Activated T-cell treated with anti-CD3 and anti-CD28 coated beads, Interleukin-2, amount 50 U/mL, for 72 hours (primary cell): ENCODE measurements at places on chromosomes 5 and 9. TPM values are rescaled to one million over a fixed set of nuclear protein-coding genes. Genes with fewer than 3 reads are reported as not detected.

DNA sequence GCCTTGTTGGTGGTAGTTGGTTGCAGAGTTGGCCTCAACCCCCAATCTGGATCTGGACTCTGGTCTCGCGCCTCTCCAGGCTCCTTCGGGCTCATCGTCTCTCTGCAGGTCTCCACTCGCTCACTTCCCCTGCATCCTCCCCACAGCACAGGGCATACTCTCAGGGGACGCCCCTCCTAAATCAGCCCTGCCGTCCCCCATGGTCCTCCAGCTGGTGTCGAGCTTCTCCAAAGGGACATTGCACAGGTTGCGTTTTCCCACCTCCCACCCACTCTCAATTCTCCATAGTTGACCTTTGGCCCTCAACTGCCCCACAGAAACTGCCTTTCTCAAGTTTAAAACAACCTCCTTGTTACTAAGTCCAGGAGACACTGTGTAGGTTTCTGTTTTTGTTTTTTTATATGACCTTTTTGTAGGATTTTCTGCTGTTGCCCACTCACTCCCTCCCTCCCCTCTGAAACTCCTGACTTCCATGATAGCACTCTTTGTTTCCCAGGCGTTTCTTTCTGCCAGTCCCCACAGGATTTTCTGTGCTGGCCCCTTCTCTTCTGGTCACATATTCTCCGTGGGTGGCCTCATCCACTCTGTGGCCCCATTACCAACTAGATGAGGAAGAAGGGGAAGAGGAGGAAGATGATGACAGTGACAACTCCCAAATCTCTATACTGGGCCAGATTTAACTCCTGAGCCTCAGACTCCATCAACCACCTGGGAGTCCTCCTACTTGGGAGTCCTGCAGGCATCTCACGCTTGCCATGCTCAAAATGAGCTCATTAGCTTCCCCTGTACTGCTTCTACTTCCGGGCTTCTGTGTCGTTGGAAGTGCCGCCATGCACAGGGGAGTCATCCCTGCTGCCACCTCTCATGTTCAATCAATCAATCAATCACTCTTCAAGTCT lies 50.3 kb downstream of the ALG2 start:
- H3K27ac ChIP-seq = no peak overlapping the region
- no peak overlapping the region for H3K4me3 ChIP-seq
- DNase-seq = no peak
- H3K27me3 ChIP-seq = peaks cover 10% of the 10 kb centered on the region
- H3K4me1 ChIP-seq = peaks cover 45% of the 10 kb centered on the region

Gene GPR151
- not detected for total RNA-seq

DNA sequence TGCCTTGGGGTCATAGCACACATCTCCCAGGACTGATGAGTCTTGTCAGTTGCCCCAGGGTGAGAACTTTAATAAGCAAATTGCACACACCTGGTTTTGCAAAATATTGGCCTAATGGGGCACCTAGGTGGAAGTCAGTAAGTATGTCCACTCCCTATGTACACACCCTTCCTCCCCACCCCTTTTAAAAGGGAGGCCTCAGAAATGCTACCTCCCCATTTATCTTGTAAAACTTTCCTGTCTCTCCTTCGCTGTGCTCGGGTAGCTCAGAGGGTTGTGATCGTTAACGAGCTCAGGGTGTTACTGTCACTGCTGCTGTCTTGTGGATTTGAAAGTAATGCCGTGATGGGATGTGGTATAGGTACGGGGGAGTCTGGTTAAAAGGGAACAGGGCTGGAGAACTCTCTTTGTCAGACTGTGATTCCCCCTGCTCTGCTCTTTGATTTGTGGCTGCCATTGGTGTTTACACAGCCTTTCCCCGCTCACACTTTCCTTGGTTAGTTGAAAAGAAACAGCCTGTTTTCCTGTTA lies 26.2 kb downstream of the ZNF462 start:
- H3K4me3 ChIP-seq = no peak overlapping the region
- no peak overlapping the region for H3K27ac ChIP-seq
- no peak for DNase-seq
- H3K27me3 ChIP-seq = no peaks in the 10 kb centered on the region
- no peaks in the 10 kb centered on the region for H3K36me3 ChIP-seq
- H3K4me1 ChIP-seq = no peaks in the 10 kb centered on the region

Gene MEGF10
- 0.56 TPM for total RNA-seq

DNA sequence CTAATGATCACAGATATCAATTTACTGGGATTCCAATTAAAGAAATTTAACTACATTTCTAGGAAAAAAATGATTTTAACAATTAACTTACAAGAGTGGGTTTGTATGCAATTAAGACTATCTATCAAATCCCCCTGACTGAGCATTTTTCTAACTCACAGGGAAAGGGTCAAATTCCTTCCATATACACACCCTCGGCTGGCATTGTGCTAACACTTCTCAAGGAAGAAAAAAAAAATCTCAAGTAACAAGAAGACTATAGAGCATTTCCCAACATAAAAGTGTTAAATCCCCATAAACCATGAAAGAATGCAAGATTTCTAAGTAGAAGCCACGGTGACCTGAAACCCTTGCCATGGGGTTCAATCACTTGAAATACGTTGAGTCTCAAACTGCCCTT lies 368.8 kb downstream of the GLIS3 start:
- no peak overlapping the region for H3K27ac ChIP-seq
- no peak for DNase-seq
- no peak overlapping the region for H3K4me3 ChIP-seq

Gene PRUNE2
- 1.5 TPM for total RNA-seq

DNA sequence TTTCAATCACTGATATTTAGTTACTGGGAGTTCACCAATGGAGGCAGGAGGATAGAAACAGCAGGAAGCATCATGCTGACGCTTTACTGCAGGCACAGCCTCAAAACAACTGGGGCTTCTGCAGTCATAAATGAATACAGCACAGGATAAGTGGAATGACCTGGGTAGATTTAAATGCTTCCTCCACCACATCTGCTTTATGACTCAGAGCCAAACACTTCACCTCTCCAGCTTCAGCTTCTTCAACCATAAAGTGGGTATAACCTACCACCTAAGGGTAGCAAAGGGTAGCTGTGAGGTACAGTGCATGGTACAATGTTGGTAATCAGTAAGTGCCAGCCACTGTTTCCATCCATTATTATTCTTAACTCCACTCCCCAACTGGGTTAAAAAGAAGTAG lies 28.4 kb downstream of the RASEF start:
- H3K4me1 ChIP-seq = no peaks in the 10 kb centered on the region
- no peak overlapping the region for H3K27ac ChIP-seq
- no peaks in the 10 kb centered on the region for H3K36me3 ChIP-seq
- H3K27me3 ChIP-seq = no peaks in the 10 kb centered on the region

GRCh38 chr9:79664375-79664831 lies 92.6 kb downstream of the TLE4 start:
- no peak overlapping the region for H3K4me3 ChIP-seq
- H3K27ac ChIP-seq = no peak overlapping the region
- no peak for DNase-seq
- H3K4me1 ChIP-seq = peaks cover 31% of the 10 kb centered on the region
- H3K27me3 ChIP-seq = no peaks in the 10 kb centered on the region

DNA sequence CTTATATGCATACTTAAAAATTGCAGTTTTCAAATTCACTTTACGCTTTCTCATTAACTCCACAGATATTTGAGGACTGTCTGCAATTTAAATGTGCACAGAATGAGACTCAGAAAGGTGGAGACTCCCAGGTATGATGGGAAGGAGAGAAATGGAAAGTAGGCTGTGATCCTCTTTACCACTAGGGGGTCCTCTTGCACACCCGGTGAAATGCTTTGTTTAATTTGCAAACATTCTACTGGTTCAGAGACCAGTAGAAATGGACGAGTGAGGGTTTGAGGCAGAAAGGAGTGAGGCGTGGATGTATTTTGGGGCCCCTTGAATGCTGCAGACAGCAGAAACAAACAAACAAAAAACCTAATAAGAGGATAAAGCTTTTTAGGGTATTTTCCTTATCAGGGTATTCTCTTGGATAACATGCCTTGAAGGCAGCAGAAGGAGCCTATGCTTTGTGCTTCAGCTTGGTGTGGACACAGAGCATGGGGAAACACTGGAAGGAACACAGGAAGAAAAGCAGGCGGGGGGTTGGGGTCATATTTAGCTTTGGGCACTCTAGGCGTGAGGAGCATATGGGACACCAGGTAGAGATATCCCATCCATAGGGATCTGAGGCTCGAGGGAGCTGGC lies 410.1 kb downstream of the DMRT2 start:
- no peak overlapping the region for H3K4me3 ChIP-seq
- H3K27ac ChIP-seq = no peak overlapping the region
- DNase-seq = no peak
- H3K4me1 ChIP-seq = peaks cover 5% of the 10 kb centered on the region
- no peaks in the 10 kb centered on the region for H3K36me3 ChIP-seq

GRCh38 chr5:5810461-5810860 lies 388.0 kb downstream of the ICE1 start:
- no peak for DNase-seq
- no peaks in the 10 kb centered on the region for H3K4me1 ChIP-seq
- H3K27me3 ChIP-seq = no peaks in the 10 kb centered on the region
- H3K36me3 ChIP-seq = no peaks in the 10 kb centered on the region
- H3K27ac ChIP-seq = no peak overlapping the region

Gene INSL4
- not detected for total RNA-seq
